Cardiac fibroblast (primary cell): ENCODE measurements at places on chromosomes 5 and 9.

DNA sequence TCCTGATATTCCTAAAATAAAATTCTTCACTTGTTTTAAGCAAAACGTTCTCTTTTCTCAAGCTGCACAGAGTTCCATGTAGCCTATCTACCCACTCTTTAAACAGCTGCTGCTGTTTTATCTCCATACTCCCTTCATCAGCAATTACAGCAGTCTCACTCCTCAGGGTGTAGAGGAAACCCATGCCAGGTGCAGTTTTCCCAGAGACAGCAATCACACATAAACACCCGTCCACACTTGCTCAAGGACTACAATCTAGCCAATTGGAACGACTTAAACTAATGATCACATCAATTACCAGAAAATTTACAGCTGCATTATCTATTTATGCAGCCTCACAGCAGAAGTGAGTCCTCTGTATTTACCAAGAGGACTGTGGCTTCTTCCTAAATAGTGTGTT lies 141.7 kb downstream of the HTR1A start:
- DNase-seq, result no peak

DNA sequence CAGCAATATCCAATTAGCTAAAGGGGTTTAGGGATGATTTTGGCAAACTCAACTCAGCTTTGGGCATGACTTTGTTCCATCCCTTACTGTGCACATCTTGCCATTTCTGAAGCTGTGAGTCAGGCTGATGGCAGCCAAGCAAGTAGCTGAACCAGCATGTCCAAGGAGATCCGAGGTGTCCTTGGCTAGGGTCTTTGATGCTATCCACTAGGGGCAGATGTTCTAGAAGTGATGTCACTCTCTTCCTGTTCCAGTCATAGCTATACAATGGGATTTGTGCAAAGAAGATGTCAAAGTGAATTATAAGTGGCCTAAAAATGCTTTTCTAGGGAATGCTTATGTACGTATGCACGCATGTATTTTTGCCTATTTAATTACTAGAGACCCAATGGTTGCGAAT lies 160.8 kb upstream of the PAPPA start:
- DNase-seq, result no peak

GRCh38 chr5:6181871-6182270 lies 196.5 kb downstream of the MED10 start:
- DNase-seq, result no peak

DNA sequence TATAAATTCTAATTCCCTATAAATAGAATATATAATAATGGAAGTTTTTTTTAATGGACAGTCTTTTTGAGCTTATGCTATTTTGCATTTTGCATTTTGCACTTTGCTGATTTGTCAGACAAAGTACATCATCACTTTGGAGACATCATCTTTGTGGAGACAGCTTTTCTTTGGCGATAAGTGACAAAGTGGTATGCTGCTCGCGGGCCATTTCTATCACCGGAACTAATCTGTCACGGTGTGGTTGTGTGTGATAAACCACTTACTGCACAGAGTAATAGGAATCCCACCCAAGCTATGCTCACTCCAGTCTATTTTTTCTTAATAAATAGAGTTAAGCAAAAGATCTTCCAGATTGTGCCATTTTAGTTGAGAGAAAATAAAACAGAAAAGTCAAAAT lies 133.1 kb downstream of the MACIR start:
- no peak for DNase-seq

- no peak for DNase-seq
Measured at GRCh38 chr5:113376640-113377039, 58.1 kb downstream of the TSSK1B start.

- no peak for DNase-seq
Measured at GRCh38 chr9:119802621-119803020, 433.4 kb upstream of the BRINP1 start.

DNA sequence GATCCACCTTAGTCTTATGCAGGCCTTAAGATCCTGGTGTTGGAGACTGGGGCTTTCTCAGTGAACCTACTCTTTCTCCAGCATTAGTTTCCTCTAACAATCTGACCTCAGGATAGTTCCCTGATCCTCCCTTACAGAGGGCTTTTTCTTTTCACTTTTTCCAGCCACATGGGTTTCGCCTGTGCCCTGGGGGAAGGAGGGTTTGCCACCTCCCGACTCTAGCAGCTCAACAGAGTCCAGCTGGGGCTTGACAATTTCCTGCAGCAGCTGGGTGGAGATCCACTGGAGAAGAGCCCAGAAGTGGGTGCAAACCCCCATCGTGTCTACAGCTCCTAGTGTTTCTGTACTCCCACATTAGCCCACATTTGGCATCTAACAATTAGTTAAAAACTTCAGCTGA lies 7.6 kb upstream of the TMEM252 start:
- DNase-seq, result no peak

- DNase-seq, result no peak
Measured at GRCh38 chr9:76906647-76906975, 697 bp upstream of the PRUNE2 start.

DNA sequence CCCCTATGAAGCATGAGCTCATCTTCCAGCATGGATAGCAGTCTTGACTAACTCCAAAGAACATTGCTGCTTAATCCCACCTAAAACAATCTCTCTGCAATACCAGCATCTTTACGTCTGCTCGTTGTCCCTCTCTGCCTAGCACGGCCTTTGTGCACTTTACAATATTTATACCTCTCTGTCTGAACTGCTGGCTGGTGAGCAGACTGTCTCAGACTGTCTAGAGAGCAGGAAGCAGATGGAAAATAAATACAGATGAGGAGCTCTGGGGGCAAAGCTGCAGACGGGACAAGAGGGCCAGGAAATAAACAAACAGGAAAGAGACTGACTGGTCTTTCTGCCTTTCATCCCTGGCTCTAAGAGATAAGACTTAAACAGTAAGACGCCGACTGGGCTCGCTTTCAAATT lies 224.8 kb downstream of the ENC1 start:
- DNase-seq, result no peak

DNA sequence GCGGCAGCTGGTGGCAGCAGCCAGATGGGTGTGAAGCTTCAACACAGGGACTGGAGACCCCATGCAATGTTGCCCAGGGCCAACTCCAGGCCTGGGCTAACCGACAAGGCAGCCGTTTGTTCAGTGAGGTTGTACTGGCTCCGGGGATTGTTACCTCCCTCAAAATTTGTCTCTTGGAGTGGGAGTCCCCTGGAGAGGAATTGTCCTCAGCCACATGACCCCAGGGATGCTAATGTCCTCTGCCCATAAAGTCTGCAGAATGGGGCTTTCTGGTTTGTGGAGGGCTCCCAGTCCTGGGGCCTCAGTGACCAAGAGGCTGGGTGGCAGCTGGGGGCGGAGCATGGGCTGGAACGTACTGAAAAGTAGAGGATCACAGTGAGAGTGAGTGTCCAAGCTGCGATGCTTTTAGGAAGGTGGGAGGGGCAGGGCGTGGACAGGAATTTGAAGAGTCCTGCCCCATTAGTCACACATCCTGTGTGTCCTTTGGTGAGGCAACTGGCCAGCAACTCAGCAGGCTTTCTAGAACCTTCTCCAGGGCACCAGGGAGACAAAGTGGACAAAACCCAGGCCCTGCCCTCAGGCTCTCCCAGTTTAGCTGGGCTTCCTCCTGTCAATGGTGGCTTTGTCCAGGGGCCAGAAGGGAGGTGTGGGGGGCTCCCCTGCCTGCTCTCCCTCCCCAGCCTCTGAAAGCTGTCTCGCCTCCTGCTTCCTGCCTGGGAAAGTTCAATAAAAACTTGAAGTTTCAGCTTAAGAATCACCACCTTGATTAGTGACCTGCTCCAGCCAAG lies 114.0 kb downstream of the NSG2 start:
- DNase-seq, result peak; percentile 36

DNA sequence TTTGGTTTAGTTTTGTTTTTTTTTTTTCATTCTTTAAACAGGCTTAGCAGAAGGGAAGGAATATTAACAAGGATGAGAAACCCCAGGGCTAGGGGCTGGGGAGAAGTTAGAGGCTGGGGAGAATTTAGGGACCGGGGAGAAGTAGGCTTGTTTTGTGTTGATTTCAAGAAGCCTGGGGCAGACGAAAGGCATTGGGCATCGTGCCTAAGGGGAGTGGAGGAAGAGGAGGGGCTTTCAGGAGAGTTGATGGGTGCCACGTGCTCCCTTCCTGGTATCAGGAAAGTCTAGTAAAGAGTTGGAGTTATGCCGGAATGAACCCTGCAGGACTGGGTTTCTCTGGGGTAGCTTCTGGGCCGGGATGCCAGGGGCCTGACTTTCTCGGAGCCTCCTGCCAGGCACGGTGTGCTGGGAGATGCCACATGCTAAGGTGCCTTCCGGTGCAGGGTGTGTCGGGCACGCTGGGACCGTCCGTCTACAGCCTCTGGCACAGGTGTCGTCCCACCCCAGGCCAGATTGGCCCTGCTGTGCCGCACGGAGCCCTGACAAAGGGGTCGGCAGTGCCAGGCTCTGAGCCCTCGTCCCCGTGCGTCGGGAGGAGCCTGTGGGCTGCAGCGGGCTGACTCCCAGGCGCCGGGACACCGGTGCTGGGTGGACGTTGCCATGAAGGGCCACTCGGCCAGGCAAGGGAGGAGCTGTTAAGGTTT lies 159.9 kb downstream of the OLFM1 start:
- DNase-seq, result no peak

GRCh38 chr5:110031402-110032140 lies 341.8 kb downstream of the MAN2A1 start:
- no peak for DNase-seq
